ENCODE measurements at places on chromosomes 6 and 20.

DNA sequence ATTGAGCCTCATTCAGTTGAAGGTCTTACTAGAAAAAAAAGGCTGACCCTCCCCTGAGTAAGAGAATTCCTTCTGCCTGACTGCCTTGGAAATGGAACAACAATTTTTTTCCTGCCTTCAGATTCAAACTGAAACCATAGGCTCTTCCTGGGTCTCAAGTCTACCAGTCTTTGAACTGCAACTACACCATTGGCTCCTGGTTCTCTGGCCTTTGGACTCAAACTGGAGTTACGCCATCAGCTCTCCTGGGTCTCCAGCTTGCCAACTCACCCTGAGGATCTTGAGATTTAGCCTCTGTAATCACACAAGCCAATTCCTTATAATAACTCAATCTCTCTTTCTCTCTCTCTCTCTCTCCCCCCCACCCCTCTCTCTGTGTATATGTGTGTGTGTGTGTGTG, 36.0 kb upstream of the SNX9 start:
- DNase-seq = peak; percentile 71

DNA sequence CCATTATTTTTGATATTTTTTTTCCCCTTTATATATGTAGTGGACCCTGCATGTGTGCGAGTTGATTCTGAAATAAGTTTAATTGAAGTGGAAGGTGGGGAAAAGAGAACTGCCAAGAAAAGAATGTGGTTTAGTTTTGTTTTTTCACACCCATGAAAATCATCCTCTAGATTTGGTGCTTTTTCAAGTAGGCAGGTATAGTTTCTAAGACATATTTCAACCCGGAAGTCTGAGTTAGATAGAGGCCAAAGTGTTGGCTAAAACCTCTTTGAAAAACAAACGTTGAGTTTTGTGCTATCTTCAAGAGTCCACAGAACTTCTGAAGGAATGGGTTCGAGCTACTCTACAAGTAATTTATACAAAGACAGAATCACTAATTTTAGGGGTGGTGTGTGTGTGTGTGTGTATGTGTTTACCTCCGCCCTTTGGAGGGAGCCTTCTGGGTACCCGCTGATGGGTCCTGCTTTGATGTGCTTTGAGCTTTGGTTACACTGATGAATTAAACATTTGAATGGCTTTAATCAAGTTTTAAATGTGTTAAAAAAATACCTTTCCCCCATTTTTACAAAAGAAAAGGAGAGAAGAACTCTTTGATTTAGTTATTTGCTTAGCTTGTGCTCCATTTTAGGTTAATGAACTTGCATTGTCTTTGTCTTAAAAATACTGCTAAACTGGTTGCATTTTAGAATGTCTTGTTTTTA, 2.5 kb downstream of the RREB1 start:
- DNase-seq = no peak

DNA sequence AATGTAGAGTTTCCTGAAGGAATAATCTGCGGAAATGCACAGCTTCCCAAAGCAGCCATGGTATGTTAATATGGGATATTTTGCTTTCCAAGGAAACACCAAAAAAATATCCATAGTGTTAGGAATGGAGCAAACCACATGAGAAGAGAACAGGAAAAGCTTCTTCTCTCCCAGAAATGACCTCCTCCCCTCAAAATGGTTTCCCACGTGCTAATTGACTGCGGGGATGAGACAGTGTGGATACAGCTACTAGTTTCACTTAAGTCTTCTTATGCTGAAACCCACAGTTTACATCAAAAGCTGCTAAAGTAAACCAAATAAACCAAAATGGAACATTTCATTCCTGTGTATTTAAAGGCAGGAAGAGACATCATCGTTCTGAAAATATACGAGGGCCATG, 69.4 kb downstream of the FYN start:
- no peak for DNase-seq

GRCh38 chr20:62511300-62511914, 35.6 kb upstream of the GATA5 start:
- no peak for DNase-seq

DNA sequence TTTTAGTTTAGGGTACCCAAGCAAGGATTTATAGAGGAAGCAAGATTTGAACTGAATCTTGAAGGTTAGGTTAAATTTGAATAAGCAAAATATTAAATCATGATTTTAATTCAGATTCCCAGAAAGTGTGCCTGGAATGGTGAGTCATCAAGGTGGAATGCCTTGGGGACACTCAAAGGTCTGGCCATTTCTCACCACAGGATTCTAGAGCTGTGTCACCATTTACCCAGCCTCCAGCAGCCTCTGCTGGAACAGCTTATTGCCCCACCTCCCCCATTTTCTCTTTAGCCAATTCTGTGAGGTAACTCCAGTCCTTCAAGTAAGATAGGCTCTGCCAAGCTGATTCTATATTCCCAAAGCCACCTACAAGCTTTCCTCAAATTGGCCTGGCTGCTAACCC, 181.4 kb downstream of the SIM1 start:
- DNase-seq = no peak

- no peak for DNase-seq
Observed at GRCh38 chr6:27295301-27296079, 16.6 kb downstream of the POM121L2 start.

GRCh38 chr6:24079076-24079475, 46.9 kb upstream of the NRSN1 start:
- no peak for DNase-seq

- DNase-seq = no peak
Observed at GRCh38 chr20:23453549-23454543, 1.2 kb upstream of the CST11 start.

GRCh38 chr6:95741045-95741444, 163.7 kb downstream of the MANEA start:
- no peak for DNase-seq

- no peak for DNase-seq
Observed at GRCh38 chr20:49247792-49248191, 28.6 kb downstream of the DDX27 start.

GRCh38 chr6:136592930-136593673, 42.9 kb upstream of the MAP7 start:
- no peak for DNase-seq

DNA sequence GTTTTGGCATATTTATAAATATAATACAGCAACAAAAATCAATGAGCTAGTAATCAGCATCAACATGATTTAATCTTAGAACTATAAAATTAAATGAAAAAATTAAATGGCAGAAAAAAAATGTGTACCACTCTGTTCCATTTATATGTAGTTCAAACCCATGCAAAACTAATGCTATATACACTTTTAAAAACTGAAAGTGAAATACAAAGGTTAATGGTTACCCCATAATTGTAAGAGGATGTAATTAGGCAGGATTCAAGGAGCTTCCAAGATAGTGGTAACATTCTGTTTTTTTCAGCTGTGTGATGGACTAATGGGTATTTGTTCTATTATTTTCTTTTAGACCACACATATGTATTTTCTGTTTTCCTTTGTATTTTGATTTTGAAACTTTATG, 492.1 kb downstream of the UTRN start:
- DNase-seq = no peak

DNA sequence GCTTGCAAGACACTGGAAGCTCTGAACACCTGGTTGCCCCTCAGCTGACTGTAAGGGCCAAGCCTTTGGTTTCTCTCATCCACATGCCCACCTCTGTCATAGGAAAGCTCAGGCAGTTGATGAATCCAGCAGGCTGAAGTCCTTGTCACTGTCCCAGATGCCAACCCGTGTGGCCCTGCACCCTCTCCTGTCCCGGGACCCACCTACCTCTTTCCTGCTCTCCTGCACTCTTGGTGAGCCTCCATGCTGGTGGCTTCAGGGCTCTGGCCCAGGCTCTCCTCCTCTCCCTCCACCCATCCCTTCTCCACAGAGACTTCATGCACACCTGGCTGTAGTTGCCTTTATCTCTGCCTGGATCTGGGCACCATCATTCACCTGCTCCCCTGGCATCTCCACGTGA, 4.0 kb upstream of the GID8 start:
- no peak for DNase-seq

DNA sequence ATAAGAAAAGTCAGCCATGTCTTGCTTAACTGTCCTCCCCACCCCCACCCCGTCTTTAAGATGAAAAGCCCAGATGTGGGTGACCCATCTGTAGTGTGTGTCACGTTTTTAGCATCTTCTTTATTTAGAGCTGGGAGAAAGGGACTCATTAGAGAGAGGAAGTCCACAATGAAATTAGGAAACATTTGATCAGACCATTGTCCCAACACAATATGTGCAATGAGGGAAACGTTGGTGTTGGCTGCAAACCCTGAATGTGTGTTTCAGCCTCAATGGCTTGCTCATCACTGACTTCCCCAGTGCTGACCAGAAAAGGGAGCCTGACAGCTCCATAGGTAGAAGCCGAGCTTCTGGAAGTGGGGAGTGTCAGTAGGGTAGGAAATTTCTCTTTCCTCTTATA, 475.7 kb downstream of the CD83 start:
- no peak for DNase-seq

- DNase-seq = no peak
Observed at GRCh38 chr6:5704708-5705107, 302.0 kb downstream of the NRN1 start.

DNA sequence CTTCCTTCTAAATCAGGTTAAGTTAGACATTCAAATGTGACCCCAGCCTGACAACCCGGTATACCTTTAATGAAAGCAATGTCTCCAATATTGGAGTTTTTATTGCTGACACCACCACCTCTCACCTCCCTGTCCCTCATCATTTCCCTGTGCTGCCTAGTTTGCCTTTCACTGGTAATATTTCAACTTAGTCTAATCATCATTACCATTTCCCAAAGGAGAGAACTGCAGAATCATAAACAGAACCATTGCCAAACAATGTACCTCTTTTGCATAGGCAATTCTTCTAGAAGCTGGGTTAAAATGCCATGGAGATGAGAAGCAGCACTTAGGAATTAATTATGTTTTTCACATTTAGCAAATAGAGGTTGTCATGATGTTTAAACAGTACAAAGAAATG, 370.3 kb downstream of the LAMA2 start:
- DNase-seq = no peak

- DNase-seq = no peak
Observed at GRCh38 chr6:49980898-49981297, 11.5 kb upstream of the DEFB113 start.

- no peak for DNase-seq
Observed at GRCh38 chr6:90375681-90376439, 79.2 kb upstream of the BACH2 start.

GRCh38 chr6:6722195-6722594, 133.7 kb downstream of the LY86 start:
- no peak for DNase-seq

DNA sequence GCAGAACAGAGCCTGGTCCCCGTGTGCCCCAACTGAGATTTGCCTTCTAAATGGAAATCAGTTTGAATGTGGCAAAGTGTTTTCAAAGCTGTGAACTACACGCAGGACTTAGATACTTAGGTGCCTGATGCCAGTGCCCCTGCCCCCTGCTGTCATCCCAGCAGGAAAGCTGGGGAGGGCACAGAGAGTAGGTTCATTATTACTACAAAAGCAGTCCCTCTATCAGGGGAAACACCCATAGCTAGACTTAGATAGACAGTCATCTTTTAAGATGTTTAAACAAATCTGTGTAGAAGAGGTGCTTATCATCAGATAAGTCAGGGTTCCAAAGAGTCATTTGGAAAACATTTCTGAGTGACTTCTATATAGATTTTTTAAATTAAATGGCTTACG, 155.0 kb upstream of the SNX9 start:
- DNase-seq = no peak

DNA sequence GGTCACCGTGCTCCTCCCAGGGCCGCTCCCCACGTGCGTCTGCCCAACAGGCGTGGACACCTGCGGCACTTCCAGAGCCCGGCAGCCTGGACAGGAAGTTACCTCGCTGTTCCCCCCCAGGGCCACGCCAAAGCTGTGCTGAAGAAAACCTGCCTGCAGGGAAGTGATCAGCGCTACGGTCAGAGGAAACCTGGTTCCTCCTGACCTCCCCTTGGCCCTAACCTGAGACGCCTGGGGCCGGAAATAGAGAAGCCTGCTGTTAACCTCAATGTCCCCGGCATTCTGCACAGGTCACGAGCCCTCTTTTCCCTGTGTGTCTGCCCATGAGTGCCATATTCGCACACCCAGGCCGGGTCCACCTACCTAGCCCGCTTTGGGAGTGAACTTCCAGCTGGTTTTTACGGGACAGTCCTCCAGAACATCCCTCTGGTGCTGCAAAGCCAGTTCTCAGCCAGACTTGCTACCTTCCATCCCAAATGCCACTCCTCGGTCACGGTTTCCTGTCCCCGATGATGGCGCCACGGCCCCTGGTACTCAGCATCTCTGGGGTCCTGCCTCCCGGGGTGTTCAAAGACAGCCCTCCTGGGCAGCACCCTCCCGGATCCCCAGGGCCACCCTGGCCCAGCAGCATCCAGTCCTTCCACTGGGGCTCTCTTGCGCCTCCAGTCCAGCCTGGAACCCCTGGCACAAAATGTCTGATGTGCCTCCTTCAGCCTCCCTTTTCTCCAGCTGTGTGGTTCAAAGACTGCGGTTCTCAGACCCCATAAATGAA, 12.0 kb upstream of the IRF4 start:
- DNase-seq = no peak

DNA sequence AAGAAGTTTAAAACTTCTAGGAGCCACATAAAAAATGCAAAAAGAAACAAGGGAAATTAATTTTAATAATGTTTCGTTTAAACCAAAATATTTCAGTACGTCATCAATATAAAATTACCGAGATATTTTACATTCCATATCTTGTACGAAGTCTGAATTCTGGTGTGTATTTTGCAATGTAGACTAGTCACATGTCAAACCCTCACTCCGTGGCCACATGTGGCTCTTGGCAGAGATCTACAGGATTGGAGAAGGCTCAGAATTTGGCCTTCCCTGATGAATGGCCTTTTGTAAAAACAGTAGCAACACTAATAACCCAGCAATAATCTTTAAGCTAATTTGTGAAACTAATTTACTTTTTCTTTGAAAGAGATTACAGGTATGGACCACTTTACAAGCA, 217.1 kb downstream of the PRL start:
- no peak for DNase-seq

- no peak for DNase-seq
Observed at GRCh38 chr20:55667955-55668354, 337.4 kb downstream of the CBLN4 start.

GRCh38 chr20:59221707-59222252, 58.2 kb downstream of the ZNF831 start:
- DNase-seq = no peak

DNA sequence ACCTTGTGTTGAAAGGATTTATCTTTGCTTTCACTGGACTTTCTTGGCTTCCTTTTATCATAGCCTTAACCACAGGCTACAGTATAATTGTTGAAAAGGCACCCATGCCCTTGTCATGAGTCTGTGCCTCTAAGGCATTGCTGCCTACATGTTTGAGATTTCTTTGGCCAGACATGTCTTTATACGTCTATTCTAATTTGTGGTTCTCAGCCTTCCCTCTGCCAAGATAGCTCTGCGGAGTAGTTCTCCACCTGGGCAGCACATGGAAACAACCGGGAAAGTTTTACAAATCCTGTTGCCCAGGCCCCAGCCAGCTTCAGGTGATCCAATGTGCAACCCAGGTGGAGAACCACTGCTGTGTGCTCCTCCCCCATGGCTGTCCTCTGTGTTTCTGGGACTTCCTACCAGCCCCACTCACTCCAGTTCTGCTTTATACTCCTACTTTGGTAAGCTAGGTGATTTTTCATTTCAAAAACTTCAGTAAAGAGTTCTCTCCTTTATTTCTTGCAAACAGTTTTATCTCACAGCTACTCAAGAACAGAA, 159.6 kb upstream of the MYLIP start:
- DNase-seq = no peak
